ENCODE measurements at places on chromosomes 11 and 22. TPM values are rescaled to one million over a fixed set of nuclear protein-coding genes. Genes with fewer than 3 reads are reported as not detected.

The FBLN1 gene
- total RNA-seq, result 184 TPM

The APLP2 gene
- 183 TPM for total RNA-seq

The TMEM121B gene
- total RNA-seq, result 44.1 TPM

The NAALADL1 gene
- total RNA-seq, result 1.6 TPM

The OR2AG1 gene
- total RNA-seq, result not detected
